ENCODE measurements at places on chromosomes 13 and 19.

DNA sequence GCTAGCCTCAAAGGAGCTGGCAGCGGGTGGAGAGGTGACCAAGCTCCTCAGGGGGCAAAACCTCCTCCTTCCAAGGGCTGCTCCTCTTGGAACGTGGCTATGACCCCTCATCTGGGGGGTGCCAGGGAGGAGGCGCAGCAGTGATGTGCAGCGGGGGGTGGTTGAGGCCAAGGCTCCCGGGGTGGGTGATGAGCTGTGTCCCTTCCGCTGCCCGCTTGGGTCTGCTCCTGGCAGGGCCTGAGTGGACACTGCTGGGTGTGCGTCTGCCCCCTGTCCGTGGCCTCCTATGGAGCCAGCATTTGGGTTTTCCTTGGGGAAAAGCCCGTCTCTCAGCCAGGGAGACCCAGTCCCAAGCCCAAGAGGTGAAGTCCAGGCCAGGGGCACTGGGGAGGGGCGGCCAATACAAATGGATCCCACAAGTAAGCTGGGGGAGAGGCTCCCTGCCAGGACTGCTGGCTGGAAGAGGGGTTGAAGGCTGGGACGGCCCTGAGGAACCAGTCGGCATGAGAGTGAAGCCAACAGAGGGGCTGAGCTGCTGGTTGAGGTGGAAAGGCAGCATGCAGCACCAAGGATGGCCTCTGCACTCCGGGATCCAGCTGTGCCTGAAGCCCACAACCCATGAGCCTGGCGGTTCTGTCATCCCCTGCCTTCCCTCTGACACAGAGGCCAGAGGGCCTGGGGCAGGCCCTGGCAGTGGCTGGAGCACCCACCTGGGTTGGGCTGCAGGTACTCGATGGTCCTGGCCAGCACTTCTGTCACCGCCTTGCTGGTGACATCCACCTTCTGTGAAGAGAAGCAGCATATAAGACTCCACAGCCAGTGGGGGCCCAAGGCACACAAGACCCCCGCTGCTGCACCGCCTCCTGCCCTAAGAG lies 22.7 kb downstream of the MPND start:
- H3K4me1 ChIP-seq = peaks cover 31% of the 10 kb centered on the region
- H3K4me3 ChIP-seq = no peak overlapping the region
- DNase-seq = no peak
- H3K36me3 ChIP-seq = peaks cover 49% of the 10 kb centered on the region
- no peaks in the 10 kb centered on the region for H3K27me3 ChIP-seq
- no peak overlapping the region for H3K27ac ChIP-seq

DNA sequence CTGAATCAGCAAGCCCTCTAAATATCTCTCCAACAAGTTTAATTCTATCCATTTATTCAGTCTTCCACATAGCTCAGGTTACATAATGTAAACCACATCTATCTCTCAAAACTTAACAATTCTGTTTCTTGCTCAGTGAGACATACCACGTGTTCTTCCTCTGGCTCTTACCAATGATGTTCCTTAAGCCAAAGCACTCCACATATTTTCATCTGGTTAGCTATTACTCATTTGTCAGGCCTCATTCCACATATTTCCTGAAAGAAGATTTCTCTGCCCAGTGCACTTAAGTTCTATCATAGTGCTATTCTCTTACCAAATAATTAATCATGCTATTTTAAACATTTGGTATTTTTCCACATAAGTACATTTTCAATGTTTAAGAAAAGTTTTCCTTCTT lies 403.3 kb upstream of the ATXN8OS start:
- no peak overlapping the region for H3K4me3 ChIP-seq
- DNase-seq = no peak
- H3K4me1 ChIP-seq = no peaks in the 10 kb centered on the region
- H3K36me3 ChIP-seq = no peaks in the 10 kb centered on the region
- H3K27ac ChIP-seq = no peak overlapping the region
- no peaks in the 10 kb centered on the region for H3K27me3 ChIP-seq

DNA sequence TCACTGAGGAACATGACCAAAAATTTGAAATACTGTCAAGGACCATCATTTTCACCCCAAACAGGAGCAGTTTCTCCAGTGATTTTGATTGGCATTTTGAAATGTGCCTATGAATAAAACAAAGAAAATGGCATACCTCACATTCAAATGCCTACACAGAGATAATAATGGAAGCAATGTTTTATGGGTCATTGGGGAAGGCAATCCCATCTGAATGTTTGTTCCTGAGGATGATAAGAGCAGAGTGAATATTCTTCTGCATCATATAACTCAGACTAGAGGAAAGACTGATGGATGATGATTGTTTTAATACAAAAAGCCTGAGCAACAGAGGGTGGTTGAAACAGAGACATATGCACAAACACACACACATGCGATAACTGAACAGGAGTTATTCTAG lies 2749.9 kb downstream of the PCDH9 start:
- H3K4me3 ChIP-seq = no peak overlapping the region
- no peaks in the 10 kb centered on the region for H3K4me1 ChIP-seq
- H3K27ac ChIP-seq = no peak overlapping the region
- H3K36me3 ChIP-seq = no peaks in the 10 kb centered on the region
- no peaks in the 10 kb centered on the region for H3K27me3 ChIP-seq
- DNase-seq = no peak

DNA sequence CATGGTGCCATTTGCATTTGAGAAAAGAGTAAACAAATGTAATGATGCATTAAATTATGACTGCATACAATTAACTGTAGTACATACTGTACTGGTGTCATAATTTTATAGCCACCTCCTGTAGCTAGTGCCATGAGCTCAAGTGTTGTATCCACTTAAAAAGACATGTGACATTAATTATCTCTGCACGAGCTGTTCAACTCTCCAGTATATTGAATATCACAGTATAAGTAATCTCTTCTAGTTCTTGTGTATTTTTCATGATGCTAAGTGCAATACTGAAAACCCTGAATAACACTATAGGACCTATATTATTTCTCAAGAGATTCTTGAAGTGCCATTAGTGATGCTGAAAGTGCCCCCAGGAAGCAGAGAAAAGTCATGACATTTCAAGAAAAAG lies 387.3 kb downstream of the PCDH17 start:
- no peak for DNase-seq
- no peak overlapping the region for H3K27ac ChIP-seq
- no peaks in the 10 kb centered on the region for H3K36me3 ChIP-seq
- H3K4me3 ChIP-seq = no peak overlapping the region
- H3K27me3 ChIP-seq = no peaks in the 10 kb centered on the region
